H54 (cell line): ENCODE measurements at places on chromosomes 6 and 20.
A peak's percentile ranks its signal among the peaks of the same experiment; 100 is the strongest.

GRCh38 chr6:33147807-33148666 is 44.2 kb downstream of the COL11A2 start:
- DNase-seq, result no peak

- no peak for DNase-seq
These were observed 27.5 kb upstream of the CEP85L start for GRCh38 chr6:118678866-118679265.

DNA sequence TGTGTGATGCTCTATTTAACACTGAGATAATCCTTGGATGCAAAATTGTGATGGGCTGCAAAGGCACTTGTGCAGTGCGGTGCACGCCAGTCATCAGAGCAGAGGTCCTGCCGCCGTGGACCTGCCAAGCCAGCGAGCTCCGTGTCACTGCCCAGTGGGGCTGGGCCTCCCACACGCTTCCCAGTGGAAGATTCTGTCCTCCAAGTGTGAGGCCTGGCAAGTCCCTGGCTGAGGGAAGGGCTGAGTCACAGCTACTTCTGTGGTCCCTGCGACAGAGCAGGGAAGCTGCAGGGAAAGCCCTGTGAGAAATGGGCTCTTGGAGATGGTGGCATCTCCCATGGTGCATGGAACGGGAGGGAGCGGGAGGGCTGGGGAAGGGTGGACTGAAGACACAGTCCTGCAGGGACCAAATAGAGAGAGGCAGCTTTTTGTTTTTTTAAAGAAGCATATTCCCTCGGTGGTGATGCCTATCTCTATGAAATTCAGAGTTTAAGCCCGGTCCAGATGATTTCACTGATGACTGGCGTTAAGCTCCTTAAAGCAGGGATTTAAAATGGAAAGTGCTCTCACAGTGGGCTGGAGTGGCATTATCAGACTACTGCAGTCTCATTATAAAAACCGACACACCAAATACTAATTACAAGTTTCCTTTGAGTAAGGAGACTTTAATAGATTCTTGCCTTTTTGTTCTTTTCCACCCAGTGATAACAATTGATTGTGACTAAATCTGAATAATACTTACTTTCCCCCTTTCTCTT is 413.7 kb downstream of the QKI start:
- DNase-seq, result no peak

- DNase-seq, result no peak
These were observed 60.3 kb upstream of the PTPN1 start for GRCh38 chr20:50449738-50450492.

- no peak for DNase-seq
These were observed 12.8 kb upstream of the DSTN start for GRCh38 chr20:17556837-17557674.

DNA sequence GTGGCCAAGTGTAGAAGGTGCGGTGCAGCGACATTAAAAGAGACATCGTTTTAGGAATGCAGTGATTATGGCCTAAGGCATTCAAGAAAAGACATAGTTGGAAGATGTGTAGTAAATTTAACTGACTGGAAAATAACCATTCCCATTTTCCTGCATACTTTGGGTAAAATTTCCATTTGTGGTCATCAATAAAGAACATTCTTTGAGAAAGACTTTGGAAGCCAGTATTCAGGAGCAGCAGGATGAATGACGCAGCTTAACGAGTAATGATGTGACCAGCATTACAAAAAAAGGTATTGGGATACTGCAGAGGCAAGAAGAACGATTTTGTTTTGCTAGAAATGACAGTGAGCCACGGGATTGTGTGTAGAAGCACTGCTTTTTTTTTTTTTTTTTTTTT is 7.0 kb upstream of the RWDD1 start:
- no peak for DNase-seq

DNA sequence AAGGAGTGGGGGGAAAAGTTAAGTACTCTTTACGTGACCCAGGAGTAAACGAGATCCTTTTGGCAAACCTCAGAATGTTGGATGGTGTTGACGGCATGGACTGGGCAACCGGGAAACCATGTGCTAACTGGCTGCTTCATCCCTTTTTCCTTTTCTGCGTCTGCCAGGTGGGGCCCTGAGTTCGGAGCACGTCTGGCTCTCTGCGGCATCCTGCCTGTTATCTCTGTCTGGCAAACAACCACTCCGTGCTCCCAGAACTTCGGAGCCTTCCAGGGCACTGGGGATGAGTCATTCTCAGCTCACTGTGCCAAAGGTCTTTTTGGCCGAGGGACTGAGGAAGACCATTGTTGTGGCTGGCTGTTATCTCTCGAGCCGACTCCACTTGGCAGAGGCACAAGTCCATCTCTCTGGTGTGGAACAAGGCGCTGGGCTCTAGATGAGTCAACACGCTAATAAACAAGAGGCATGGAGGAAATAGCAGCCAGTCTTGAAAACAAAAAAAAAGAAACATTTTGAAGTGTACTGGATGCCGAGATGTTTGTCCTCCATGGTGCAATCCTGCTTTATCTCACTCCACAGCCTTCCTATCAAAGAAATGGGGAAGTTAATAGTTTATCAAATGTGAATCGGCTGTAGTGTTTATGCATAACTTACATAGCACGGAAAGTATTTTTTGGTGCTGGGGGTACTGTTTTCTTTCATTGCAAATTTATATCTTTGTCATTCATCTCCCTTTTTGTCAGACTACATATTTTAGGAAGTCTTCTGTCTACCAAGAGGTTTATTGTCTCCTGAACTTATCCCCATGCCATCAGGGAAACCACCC is 64.6 kb upstream of the TXNDC5 start:
- DNase-seq, result peak; percentile 61
